Activated CD8-positive, alpha-beta memory T cell treated with anti-CD3 and anti-CD28 coated beads for 1 hour (primary cell): ENCODE measurements at places on chromosomes 5 and 9.

DNA sequence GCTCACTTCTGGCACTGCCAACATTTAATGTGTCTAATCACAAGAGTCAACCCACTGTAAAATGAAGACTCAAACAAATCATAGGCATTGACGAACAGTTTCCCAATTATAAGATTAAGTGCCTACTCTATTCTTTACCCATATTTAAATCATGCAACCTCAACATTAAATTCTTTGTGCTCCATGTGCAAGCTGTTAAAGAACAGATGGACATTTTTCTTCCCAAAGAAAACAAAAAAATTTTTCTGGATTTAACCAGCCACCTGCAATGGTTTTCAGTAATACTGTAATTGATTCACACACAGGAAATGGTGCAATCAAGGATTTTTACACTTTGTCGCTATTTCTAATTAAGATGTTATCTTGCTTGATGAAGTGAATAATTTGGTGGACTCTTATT is 3.6 kb downstream of the HNRNPK start:
- DNase-seq = no peak

- no peak for DNase-seq
These were observed 9.5 kb downstream of the TOR4A start for GRCh38 chr9:137286975-137287383.

DNA sequence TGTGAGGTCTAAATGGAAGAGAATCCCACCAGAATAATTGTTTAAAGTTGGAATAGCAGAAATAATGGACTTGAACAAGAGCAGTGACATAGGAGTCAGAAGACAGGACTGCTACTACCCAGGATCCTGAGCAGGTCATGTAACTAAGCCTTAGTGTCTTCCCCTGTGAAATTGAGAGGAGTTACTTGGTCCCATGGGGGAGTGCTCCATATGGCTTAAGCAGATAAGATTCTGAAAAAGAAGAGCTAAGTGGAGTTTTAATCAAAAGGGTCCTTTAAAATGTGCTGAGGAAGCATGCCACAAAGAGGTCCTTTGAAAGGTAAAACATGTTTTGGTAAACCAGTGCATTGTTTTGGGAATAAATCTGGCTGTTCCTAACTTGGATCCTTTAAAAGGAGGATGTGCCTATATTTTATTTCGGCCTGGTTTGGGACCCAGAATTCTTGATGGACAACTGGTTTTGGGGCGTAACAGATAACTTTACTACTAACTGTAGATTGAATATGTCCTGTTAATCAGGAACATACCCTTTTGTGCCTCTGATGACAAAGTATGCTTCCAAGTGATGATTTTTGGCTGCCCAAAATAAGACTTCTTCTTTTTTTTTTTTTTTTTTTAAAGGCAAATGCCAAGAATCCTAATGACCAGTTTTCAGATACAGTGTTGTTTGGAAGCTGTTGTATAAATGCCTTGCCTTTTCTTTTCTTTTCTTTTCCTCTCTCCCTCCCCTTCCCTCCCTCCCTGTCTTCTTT is 5.7 kb downstream of the RCL1 start:
- DNase-seq = no peak

GRCh38 chr9:117160254-117160653 is 254.6 kb downstream of the ASTN2 start:
- no peak for DNase-seq

DNA sequence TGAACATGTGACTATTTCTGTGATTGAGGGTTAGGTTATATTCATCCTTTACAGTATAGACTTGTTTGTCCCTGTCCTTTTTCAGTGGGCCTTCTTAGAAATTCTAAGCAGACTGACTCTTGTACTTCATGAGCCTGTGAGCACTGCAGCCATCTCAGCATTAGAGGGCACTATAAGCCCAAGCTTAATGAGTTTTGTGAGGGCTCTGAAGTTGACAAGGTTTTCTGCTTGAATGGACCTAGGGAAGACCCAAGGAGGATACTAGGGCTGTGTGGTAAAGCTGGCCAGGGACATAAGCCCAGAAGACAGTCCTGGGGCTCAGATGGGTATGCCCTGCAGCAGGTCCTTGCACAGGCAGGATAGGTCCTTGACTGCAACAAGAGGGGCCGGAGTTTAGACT is 126.5 kb downstream of the MRPS30 start:
- DNase-seq = no peak

- no peak for DNase-seq
These were observed 94.7 kb upstream of the SARDH start for GRCh38 chr9:133832877-133833276.

GRCh38 chr9:134293611-134294152 is 32.6 kb upstream of the RXRA start:
- DNase-seq = no peak

- no peak for DNase-seq
These were observed 144.6 kb downstream of the SMARCA2 start for GRCh38 chr9:2159521-2160454.

DNA sequence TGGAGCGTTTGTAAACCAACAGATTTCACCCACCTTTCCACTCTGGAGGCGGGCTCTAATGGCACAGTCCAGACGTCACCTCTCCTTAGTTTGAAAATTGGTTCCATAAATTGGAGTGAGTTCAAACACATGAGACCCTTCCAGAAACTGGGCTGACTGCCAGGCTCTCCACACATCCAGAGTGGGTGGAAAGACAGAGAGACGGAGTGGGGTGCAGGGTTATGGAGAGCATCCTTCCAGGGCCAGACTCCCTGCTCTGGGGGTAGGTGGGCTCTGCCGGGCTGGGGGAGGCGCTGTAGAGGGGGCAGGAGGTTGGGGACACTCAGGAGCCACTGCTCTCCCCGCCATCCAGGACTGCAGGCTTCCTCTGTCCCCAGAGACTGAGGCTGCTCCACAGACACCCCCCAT is 104.7 kb upstream of the PHYKPL start:
- no peak for DNase-seq

DNA sequence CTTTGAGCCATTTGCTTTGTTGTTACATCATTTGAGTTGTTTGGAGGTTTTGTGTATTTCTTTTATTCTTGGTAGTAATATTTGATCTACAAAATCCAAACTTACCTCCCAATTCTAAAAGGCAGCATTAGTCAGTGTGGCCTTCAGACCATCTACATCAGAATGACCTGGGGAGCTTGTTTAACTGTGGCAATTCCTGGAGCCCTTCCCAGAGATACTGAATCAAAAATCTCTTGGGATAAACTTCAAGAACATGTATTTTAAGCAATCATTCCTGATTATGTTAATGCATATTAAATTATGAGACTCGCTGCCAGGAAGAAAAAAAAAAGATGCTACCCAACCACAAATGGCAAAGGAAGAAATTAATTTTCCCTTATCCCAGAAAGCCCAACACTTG is 268.9 kb upstream of the PDE4D start:
- DNase-seq = no peak

GRCh38 chr9:115522912-115523311 is 405.0 kb upstream of the TNC start:
- DNase-seq = no peak
